ENCODE measurements at places on chromosomes 4 and X. TPM values are rescaled to one million over a fixed set of nuclear protein-coding genes. Genes with fewer than 3 reads are reported as not detected.

CNOT6L gene
- total RNA-seq, result 50.8 TPM

DNA sequence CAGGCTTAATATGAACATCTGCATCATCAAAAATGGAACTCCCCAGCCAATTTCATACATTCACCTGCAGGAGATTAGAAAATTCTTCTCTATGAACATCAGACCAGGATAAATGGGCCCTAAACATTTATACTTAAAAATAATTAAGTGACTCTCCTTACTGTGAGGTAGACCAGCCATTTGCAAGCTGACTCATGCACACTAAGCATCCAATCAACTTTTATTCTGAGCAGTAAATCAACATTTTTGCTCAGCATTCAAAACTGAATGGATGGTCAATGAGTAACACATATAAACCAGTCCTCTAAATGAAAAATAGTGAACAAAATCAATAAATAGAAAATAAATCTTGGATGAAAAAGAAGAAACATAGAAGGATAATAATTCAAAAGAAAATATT is 19.9 kb upstream of the PCDH10 start:
- no peaks in the 10 kb centered on the region for H3K36me3 ChIP-seq
- H3K4me3 ChIP-seq, result no peak overlapping the region
- no peak overlapping the region for H3K27ac ChIP-seq
- H3K27me3 ChIP-seq, result no peaks in the 10 kb centered on the region
- DNase-seq, result no peak
- H3K4me1 ChIP-seq, result no peaks in the 10 kb centered on the region

- no peaks in the 10 kb centered on the region for H3K4me1 ChIP-seq
- H3K27ac ChIP-seq, result peak overlapping the region; percentile 24
- H3K36me3 ChIP-seq, result no peaks in the 10 kb centered on the region
- DNase-seq, result no peak
These were observed 3.3 kb upstream of the BGN start for GRCh38 chrX:153491351-153491914.

DNA sequence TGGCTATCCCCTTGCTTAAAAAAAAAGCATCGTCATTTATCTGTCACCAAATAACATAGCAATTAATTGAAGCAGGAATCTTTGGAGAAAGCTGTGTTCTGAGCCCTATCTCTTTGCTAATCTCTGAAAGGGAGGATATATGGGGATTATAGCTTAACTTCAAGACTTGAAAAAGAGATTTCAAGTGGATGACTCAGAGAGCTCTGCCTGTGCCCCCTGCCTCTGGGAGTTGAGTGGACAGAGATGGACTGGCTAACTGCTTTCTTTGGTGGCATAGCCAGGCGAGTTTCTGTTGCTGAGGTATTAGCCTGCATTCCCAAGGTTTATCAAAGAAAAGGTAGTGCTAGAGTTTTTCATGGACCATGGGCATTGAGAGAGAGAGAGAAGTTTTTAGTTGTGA is 91.6 kb downstream of the DDIT4L start:
- H3K27me3 ChIP-seq, result no peaks in the 10 kb centered on the region
- no peaks in the 10 kb centered on the region for H3K36me3 ChIP-seq
- H3K27ac ChIP-seq, result no peak overlapping the region

DNA sequence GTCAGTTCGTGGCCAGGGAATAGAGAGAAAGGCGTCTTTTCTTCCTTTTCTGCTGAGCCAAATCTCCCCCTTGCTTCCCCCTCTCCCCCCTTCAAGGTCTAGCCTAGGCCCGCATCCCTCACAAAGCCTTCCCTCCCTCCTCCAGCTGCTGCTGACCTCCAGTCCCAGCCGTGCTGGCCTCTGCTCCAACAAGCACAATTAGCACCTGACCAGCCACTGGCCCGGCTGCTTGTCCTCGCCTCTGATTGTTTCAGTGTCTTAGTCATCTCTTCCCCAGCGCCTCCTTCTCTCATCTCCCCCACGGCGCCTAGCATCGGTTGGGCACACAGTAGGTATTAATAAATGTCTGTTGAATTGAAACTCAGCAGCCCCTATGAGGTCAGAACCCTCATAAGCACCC is 4.2 kb downstream of the ELF4 start:
- H3K27me3 ChIP-seq, result no peaks in the 10 kb centered on the region
- no peak overlapping the region for H3K27ac ChIP-seq

Measured in upper lobe of right lung (tissue), 1 donor.